ENCODE measurements at places on chromosomes 12 and 14. TPM values are rescaled to one million over a fixed set of nuclear protein-coding genes. Genes with fewer than 3 reads are reported as not detected.

DNA sequence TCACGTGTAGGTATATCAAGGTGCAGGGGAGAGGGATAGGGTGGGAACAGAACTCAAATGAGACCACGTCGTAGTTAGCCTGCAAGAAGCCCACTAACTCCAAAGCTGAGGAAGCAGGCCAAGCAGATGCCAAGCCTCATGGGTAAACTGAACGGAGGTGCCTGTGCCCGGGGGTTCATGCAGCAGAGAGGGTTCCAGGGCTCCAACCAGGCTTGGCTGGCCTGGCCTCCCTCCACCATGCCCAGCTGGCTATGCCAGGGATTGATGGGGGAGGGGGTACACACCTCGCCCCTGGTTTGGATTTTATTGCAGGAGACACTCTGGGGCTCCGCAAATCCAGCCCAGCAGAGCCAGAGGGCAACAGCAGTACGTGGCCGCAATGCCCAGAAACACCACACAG is 27.3 kb downstream of the PXN start:
- H3K4me1 ChIP-seq, result peaks cover 75% of the 10 kb centered on the region
- H3K4me3 ChIP-seq, result no peak overlapping the region
- no peaks in the 10 kb centered on the region for H3K36me3 ChIP-seq
- peak overlapping the region; percentile 82 for H3K27ac ChIP-seq
- DNase-seq, result no peak

- peak; percentile 56 for DNase-seq
- no peak overlapping the region for H3K4me3 ChIP-seq
- H3K36me3 ChIP-seq, result no peaks in the 10 kb centered on the region
- H3K4me1 ChIP-seq, result peaks cover 14% of the 10 kb centered on the region
- H3K27me3 ChIP-seq, result no peaks in the 10 kb centered on the region
Observed at GRCh38 chr14:94538070-94538740, 23.0 kb upstream of the SERPINA4 start.

GRCh38 chr14:100416921-100417860 is 94.1 kb downstream of the SLC25A47 start:
- no peaks in the 10 kb centered on the region for H3K36me3 ChIP-seq
- DNase-seq, result peak; percentile 92
- H3K4me1 ChIP-seq, result peaks cover 35% of the 10 kb centered on the region

DNA sequence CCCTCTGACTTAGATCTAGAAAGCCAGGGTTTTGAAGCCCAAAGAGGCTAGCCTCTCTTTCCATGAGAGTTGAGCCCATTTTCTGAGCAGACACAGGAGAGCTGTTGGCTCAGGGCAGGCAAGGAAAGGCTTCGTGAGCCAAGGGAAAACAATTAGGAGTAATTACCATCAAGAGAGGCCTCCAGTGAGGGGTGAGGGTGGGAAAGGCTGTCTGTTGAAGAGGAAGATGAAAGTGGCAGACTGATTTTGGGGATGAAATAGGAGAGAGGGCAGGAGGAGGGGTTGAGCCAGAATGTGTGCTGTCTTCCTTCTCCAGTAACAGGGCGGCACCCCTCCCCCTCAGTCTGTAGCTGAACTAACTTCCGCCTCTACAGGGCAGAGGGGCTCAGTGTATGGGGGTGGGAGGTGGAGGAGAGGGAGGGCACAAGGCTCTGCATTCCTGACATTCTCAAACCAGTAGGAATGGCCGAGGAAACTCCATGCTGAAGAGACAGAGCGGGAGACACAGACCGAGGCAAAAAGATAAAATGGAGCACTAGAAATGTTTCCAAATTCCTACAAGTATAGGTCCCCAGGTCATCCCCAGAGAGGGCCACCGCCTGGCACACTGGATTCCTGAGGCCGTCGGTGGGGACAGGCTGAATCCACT is 33.1 kb upstream of the COL2A1 start:
- DNase-seq, result peak; percentile 85
- H3K27ac ChIP-seq, result peak overlapping the region; percentile 69
- H3K4me3 ChIP-seq, result peak overlapping the region; percentile 49
- H3K36me3 ChIP-seq, result no peaks in the 10 kb centered on the region
- peaks cover 15% of the 10 kb centered on the region for H3K4me1 ChIP-seq

NELL2 gene
- not detected for total RNA-seq

MSI1 gene
- total RNA-seq, result 1.0 TPM

PTPN21 gene
- 30.0 TPM for total RNA-seq

All from osteocyte (in vitro differentiated cells).